ENCODE measurements at places on chromosomes 4 and X.
A peak's percentile ranks its signal among the peaks of the same experiment; 100 is the strongest.

DNA sequence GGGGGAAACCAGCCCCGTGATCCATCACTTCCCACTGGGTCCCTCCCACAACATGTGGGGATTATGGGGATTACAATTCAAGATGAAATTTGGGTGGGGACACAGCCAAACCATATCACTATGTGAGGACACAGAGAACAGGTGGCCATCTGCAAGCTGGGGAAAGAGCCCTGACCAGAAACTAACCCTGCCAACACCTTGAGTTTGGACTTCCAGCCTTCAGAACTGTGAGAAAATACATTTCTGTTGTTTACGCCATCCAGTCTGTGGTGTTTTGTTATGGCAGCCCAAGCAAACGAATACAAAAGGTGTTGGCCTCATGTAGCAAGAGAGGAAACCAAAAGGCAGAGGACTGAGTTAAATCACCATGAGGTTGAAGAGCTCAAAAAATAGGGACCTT is 169.9 kb upstream of the TENM3 start:
- DNase-seq: no peak

- DNase-seq: no peak
Observed at GRCh38 chrX:35101901-35102300, 159.3 kb downstream of the FAM47B start.

DNA sequence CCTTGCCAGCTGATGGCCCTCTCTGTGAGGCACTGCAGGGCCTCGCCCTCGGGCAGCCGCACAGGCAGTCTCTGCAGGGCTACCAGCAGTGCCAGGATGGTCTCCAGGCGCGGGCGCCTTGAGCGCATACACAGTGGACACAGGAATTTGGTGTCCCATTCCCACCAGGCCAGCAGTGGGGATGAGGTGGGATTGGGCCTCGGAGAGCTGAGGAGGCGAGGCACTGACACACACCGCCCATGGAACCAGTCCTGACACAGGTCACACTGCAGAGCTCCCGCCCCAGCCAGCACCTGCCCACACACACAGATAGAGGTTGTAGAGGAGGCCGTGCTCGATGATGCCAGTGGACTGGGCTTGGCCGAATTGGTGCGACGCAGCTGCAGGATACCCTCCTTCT is 30.7 kb downstream of the KDM5C start:
- DNase-seq: no peak

DNA sequence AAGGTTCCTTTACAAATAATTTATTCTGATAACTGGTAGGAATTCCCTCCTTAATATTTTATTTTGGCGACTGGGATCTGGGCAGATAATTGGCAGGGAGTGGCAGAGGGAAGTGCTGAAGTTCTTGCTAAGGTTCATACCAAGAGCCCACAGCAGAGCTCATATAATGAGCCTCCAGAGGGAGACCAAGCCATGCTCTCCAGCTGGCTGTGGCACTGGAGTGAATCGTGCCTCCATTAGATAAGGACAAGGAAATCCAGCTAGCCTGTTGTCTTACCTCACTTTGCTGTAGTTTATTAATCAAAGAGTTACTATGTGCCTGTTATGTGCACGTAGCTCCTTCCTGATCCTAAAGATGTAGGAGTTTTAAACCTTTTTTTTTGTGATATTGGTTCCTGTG is 1.3 kb downstream of the ASB12 start:
- DNase-seq: no peak

DNA sequence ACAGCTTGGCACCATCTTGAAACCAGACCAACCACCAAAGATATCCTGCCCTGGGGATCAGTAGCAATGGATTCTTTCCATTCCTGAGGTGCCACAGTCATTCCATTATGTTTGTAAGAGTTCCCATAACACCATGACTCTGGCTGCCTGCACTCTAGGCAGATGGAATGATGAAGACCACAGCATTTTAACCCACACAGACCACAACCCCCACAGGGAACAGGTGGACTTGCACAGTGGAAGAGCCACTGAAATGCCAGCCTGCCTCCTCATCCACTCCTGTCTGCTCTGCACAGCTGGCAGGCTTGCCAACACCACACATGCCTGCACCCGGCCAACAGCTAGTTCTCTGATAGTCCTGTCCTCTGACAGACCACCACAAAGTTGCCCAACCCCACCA is 2362.2 kb upstream of the AGA start:
- DNase-seq: no peak

DNA sequence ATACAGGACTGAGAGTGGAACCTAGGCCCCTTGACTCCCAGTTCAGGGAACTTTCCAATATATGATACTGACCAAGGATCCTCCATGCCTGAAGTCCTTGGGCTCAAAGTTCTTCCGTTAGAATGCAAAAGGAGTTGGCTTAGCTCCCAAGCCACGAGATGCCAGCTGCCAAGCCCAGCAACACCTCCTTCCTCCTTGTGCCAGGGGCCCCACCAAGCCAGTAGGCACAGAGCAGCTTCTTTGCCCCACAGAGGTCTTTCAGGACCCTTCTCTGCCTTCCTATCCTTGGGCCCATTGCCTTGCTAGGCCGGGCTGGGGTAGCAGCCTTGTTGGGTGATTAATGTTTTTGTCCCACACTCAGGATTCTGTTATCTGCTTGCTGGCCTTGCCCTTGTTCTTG is 105.6 kb downstream of the EFNB1 start:
- peak; percentile 4 for DNase-seq

- DNase-seq: no peak
Observed at GRCh38 chr4:131026771-131027170, 1930.8 kb downstream of the C4orf33 start.

- DNase-seq: no peak
Observed at GRCh38 chrX:100874325-100874724, at the start of gene NOX1. NOX1 (minus strand) TSS chrX:100874359; CDS start chrX:100874139, 220 bp downstream.

DNA sequence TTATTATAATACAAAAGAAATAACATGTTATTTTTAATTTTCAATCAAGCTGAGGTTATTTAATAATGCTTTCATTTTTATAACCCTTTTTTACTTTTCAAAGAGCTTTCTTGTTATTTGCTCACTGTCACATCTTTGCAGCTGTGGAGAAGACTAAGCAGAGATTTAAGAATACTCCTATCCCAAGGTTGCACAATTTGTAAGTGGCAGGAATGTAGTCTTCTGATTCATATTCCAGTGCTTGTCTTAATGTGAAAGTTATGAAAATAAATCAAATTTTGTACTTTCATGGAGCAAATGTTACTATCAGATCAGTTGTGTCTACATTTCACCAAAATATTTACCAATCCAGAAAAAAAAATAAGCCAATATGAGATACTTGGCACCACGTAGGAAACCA is 86.6 kb downstream of the DDIT4L start:
- no peak for DNase-seq

DNA sequence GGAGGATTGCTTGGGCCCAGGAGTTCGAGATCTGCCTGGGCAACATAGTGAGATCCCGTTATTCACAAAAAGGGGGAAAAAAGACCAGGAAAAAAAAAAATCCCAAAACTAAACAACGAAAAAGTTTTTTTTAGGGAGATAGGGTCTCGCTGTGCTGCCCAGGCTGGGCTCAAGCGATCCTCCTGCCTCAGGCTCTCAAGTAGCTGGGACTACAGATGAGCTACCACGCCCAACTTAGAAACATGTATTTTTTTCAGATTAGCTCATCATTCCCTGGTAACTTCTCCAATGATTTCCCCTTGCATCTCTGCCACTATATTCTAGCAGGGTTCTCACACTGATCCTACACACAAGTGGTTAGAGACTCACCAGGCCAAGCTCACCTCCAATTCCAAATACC is 24.4 kb upstream of the IRAK1 start:
- DNase-seq: no peak

DNA sequence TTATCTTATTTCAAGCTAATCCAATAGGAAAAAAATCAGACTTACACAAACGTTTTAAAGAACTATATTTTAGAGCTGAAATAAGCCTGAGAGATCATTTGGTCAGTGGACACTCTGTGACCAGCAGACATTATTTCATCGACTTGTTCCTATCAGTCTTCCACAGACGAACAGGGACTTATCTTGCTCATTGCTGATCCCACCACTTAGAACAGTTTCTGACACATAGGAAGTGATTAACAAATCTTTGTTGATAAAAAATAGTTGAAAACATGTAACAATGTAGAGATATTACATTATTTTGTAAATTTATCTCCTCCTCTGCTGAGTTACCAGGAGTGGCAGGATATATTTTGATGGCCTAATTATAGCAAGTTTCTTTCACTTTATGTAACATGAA is 65.8 kb downstream of the TAPT1 start:
- DNase-seq: no peak

- DNase-seq: no peak
Observed at GRCh38 chr4:30875658-30876269, 155.6 kb downstream of the PCDH7 start.

GRCh38 chrX:80173261-80173660 is 158.7 kb downstream of the TBX22 start:
- DNase-seq: no peak

GRCh38 chrX:34873500-34874225 is 68.9 kb upstream of the FAM47B start:
- DNase-seq: no peak

DNA sequence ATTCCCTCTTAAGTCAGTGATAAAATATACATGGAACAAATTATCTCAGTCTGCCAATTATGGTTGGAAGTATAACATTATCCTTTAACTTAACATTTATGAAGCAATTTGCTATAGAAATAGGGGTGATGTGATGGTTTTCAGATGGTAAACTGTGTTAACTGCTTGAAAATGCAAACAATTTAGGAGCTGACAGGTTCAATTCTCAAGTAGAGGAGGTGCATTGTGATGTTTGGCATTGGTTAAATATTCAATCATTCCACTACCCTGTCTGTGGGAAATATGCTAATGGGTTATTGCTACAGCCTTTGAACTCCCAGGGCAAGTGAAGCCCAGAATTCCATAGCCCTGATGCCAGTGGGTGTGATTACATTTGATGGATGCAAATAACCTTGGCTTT is 243.4 kb upstream of the GK2 start:
- no peak for DNase-seq

GRCh38 chr4:139860435-139861024 is 194.9 kb downstream of the MGST2 start:
- no peak for DNase-seq

GRCh38 chr4:26877406-26877805 is 16.8 kb downstream of the STIM2 start:
- no peak for DNase-seq

DNA sequence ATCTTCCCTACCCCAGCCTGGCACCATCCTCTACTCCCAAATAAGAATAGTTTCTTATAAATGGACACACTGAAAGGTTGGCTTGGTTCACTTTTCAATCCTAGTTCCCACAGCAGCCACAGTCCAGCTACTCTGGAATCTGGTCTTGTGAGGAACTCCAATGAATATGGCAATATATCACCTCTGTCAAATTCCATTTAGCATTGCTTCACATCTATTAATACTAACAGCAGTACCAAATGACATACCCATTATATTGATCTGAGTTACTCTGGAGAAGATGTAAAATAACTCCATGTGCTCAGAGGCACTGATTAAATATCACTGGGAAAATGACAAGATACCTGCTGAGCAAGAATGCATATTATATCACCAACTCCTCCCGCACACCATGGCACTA is 8.6 kb downstream of the OPHN1 start:
- DNase-seq: no peak

GRCh38 chrX:149681182-149681581 is 30.7 kb upstream of the MAGEA11 start:
- no peak for DNase-seq

DNA sequence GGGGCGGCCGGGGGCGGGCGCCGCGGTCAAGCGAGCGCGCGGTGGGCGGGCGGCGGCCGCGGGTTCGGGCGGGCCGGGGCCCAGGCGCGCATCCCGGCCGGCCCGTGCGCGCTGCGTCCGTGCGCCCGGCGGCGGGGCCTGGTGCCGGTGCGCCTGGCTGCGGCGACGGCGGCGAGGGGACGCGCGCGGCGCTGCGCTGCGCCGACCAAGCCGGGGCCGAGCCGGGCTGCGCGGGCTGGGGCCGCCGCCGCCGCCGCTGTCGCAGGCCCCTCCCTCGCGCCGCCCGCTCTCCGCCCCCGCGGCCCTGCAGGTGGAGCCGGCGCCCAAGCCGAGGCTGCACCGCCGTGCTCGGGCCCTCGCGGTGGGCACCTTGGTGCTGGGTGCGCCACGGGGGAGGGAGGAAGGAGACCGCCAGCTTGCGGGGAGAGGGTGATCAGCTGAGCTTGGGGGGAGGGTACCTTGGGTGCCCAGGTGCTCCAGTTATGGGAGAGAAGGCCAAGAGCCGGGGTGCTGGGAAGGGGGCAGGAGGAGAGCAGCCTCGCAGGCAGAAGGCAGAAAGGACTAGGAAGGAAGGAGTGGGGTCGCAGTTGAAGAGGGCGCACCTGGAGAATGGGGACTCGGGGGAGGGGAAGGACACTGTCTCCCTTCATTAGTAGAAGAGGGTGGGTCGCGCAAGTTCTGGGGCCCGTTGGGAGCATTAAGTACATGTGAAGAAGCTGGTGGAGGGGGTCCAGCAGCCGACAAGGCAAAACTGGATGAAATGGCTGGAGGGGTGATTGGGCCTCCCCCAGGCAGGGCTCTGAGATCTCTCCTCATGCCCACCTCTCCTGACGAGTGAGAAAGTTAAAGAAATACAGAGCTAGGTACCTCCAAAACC is at the start of gene PPP2R2C:
Gene PPP2R2C, minus strand, starts transcription at position 228 of the 877 bp plus-strand sequence. CDS start 385 bp downstream, outside the sequence.
- DNase-seq: no peak

GRCh38 chr4:149884529-149885181 is 69.0 kb upstream of the IQCM start:
- DNase-seq: no peak

GRCh38 chr4:125773931-125774330 is 459.2 kb downstream of the FAT4 start:
- DNase-seq: no peak

DNA sequence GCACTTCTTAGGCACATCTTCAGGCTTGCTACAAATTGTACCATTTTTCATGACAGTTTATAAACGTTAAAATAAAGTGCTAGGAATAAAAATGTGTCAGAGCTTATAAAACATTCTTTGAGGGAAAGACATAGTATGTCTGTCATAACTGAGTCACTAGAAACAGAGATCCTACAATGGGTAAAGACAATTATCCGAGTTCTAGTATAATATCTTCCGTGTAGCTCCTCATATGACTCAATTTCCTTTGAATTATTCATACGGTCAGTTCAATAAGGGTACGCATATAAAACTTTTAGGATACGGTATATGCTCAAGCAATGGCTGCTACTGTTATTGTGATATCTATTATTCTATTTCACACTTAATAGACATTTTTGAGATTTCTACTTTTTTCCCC is 349.1 kb downstream of the PCDH10 start:
- no peak for DNase-seq

- DNase-seq: no peak
Observed at GRCh38 chr4:56250776-56251175, 136.5 kb downstream of the AASDH start.

- no peak for DNase-seq
Observed at GRCh38 chr4:182449930-182450439, 206.8 kb downstream of the TENM3 start.

DNA sequence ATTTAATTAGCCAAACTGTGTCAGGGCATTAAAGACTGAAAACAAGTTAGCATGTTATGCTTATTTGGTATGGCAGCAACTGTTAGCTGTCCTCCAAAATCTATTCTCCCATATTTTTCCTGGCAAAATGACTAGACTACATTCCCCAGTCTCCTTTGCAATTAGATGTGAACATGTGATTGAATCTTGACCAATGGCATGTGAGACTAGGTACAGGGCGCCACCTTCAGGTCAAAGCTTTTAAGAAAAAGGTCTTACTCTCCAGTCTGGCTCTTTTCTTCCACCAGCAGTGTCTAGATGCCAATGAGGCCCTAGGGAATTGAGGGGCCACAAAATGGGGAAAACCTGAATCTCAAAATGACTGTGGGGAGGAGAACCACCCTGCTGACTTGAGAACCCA is 408.2 kb downstream of the SMARCA1 start:
- DNase-seq: no peak
